NCI-H82 (cell line): ENCODE measurements at places on chromosomes 12 and 14.

DNA sequence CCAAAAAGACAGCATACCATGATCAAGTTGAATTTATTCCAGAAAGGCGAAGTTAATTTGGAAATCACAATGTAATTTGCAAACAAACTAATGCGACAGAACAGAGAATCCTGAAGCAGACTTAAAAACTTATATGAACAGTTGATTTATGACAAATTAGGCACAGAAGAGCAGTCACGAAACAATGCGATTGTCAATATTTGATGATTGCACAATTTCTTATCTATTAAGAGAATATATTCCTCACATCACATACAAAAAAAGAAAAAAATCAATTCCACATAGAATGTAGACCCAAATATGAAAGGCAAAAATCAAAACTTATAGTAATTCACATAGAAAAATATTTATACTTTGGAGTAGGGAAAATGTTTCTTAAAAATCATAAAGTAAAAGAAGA is 28.9 kb downstream of the COX16 start:
- DNase-seq: no peak

GRCh38 chr12:122961531-122962329 is 4.5 kb downstream of the ABCB9 start:
- no peak for DNase-seq

DNA sequence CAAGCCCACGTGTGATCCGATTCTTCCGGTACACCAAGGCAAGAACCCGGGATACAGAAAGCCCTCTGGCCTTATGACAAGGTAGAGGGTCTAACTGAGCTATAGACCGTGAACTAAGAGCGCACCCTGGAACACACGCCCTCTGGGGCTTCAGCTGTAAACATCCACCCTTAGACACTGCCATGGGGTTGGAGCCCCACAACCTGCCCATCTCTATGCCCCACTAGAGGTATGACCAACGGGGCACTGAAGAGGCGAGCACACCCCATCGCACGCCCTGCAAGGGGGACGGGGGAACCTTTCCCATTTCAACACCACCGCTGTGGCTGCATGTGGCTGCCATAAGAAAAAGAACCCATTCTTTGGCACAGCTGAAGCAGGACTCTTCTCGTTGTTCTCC is 1206.0 kb upstream of the TMEM132C start:
- DNase-seq: no peak

DNA sequence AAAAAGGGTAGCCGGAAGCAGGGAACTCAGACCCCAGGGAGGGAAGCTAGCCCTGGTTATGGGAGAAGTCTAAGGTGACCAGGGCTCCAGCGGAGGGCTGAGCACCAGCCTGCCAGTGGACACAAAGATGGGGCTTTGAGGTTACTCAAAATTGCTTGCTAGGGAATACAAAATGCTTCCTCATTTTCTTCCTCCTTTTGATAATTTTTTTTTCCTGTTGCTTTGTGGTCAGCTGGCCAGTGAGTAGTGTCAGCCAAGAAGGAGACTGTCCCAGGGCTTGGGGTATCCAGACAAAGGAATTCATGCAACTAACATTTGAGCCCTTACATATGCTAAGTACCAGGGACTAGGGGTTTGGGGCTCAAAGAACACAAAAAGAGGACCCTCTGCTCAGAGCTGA is 206.2 kb downstream of the PPM1H start:
- no peak for DNase-seq

DNA sequence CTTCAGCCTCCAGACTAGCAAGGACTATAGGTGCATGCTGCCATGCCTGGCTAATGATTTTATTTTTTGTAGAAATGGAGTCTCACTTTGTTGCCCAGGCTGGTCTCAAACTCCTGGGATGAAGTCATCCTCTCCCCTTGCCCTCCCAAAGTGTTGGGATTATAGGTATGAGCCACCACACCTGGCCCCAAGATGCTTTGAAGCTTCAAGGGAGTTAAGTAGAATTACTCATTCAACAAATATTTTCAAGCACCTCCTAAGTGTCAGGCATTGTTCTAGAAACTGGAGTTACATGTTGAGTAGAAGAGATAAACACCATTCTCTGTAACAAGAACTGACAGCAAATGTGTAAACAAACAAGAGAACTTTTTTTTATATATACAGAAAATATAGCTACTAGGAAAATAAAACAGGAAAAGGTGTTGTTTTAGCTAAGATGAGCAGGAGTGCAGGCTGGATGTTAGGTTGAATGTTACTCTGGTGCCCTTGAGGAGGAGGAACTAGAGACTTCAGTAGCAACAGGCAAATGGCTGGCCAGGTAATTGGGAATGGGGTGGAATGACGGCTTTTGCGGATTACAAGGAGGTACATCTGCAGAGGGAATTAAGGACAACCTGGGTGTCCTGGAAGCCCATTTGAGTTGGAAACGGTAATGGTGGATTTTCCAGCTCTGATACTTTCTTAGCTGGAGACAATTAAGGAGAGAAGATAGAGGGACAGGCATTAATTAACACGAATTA is 32.0 kb upstream of the CFAP54 start:
- DNase-seq: no peak

DNA sequence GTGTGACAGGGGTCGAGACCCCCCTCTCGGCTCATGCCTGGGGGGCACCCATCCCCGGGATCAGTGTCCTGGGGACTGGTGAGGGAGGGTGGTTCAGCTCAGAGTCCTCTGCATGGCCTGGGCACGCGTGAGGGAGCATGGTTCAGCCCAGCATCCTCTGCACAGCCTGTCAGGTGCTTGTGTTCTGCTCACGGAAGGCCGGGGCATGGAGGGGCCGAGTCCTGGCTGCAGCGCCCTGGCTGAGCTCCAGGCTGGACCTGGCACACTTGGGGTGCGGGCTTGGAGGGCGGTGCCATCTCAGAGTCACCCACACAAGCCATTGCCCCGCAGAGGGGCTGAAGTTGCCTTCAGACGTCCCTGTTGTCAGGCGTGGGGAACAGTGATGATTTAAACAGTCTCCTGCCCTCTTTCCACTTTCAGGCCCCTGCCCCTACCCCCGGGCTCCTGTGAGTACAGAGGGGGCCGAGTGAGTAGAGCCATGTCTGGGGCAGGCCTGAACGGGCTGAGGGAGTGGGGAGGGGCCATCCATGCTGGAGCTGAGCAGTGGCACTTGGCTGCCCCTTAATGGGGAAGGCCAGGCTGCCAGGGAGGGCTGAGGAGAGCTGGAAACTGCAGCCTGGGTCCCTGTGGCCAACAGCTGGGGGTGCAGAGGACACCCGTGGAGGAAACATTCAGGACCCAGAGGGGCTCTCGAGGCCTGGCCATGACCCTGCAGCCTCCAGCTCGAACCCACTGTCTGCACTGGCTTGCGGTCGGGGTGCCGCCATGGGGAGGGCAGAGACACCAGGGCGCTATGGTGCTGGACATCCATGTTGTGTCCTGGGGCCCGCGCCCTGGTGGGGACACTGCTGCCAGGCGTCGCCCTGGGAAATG is 22.5 kb downstream of the FBRSL1 start:
- DNase-seq: no peak

GRCh38 chr12:110065540-110065939 is 17.2 kb upstream of the C12orf76 start:
- DNase-seq: no peak

GRCh38 chr12:127175361-127175760 is 1091.6 kb upstream of the TMEM132C start:
- no peak for DNase-seq

- peak; percentile 48 for DNase-seq
Observed at GRCh38 chr12:57753756-57754337, 1.1 kb upstream of the MARCHF9 start.

DNA sequence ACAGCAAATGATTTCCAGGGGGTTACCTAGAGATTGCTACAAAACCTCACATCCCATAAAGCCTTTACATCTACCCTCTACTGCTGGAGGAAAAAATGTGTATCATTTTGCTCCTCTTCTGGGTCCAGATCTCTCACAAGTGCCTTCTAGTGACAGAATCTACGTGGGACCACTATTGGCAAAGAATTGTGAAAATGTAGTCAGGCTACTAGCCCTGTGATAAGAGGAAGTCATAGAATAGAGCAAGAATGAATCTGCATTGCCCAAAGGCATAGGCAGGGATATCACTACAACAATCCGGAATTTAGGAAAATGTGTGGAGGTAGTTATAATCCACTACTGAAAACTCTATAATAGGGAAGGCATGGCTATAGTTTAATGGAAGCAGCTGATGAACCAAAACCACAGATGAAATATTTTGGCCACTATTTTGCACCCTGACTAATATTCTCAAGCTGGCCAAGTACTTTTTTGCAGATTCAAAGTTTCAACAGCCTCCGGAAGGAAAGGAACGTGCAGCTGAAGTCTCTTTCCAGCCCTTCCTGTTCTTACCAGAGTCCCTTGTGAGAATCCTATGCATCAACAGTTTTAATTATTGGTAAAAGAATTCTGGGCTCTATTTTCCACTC is 176.8 kb downstream of the PHLDA1 start:
- DNase-seq: no peak

- DNase-seq: peak; percentile 96
Observed at GRCh38 chr12:49917166-49917787, 13.6 kb upstream of the FAIM2 start.

DNA sequence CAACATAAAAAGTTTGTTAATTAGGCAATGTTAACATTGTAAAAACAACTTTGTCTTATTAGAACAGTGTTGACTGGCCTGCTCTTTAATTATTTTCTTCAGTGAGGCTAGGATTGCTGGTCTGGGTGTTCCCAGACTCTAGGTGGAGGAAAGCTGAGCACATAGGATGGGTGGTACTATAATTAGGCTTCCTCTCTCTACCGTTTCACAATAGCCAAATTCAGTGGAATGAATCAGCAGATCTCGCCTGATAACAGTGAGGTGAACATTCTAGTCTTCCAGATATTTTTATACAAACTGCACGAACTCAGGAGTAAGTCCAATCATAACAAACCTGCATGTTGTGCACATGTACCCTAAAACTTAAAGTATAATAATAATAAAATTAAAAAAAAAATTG is 11.9 kb downstream of the PTGDR start:
- no peak for DNase-seq

DNA sequence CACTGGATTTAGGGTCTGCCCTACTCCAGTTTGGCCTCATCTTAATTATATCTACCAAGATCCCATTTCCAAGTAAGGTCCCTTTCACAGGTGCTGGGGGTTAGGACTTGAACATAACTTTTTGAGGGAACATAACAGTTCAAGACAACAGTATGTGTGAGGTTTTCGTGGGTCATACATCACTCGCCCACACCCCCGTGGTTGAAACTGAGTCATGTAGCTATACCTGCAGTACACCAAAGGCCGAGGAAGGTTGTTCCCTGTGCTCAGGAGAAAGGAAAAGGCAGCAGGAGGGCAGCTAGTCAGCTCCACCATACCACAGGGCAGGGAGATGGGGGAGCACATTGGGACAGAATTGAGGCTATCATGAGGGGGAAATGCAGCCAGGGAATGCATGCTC is 167.0 kb downstream of the PPM1H start:
- DNase-seq: no peak

DNA sequence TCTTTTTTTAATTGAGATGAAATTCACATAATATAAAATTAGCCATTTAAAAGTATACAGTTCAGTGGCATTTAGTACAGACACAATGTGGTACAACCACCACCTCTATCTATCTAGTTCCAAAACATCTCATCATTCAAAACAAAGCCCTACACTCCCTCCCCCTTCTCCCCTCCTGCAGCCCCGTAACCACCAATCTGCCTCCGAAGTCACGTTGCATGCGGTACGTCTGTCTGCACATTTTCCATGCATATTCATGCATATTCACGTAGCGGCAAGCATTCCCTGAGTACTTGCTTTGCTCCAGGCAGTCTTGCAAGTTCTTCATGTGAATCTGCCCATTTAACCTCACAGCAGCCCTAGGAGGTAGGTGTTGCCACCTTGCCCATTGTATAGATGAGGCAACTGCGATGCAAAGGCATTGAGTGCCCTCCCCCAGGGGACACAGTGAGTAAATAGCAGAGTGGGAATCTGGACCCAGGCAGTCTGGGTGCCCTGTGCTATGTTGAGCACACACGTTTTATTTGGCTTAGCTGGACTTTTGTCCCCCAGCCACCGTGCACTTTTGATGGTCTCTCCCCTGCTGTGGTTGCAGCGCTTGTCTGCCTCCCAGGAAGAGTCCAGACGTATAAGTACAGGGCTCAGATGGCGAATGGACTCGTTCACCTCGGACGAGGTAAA is 43.4 kb downstream of the RIN3 start:
- no peak for DNase-seq

DNA sequence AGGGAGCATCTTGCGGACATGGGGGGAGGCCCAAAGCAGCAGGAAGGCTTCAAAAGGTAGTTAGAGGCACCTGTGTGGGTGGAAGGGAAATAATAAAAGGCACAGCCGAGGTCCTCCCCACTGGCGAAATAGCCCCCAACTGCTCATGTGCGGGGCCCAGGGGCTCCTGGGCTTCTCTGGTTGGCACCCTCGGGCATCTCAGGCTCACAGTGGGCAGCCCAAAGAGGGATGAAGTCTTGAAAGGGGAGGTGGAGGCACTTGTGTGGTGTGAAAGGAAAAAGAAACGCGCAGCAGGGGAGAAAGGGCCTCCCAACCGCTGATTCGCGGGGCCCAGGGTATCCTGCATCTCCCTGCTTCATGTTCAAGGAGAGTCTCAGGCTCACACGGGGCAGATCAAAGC is 579.4 kb downstream of the ALG10 start:
- DNase-seq: no peak

DNA sequence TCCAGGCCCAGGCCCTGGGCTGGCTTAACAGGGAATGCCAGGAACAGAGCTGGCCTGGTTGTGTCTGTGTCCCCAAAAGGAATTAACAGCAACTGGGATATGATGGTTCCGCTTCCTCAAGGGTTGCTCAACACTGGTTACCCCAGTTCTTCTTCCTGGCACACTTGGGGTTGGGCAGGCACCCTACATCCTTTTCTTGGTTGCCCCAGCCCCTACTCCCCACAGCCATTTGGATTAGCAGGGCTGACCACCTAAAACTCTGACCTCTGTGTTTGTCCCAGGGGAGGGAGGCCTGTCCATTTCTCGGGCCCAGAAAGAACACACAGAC is 30.8 kb downstream of the NCKAP5L start:
- DNase-seq: no peak
